ENCODE measurements at places on chromosomes 3 and 15.

- no peak for DNase-seq
These were observed 91.6 kb upstream of the RGMA start for GRCh38 chr15:93180656-93181055.

DNA sequence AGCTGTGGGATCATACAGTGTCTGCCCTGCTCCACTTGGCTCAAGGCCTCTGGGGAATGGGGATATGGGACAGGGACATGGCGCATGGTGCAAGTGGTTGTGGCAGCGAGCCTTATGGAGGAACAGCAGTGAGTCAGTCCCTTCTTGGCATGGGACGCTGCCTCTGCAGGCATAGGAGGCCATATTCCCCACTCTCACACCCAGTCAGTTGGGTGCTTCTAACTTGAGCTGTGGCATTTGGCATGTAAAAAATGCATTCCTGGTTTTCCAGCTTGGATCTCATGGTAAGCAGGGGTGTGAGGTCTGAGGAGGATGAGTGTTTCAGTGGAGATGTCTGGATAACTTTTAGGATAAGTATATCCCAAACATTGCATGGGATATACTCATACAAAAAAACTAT lies 31.6 kb upstream of the UBE2Q2 start:
- DNase-seq, result no peak

- DNase-seq, result no peak
These were observed 8.4 kb upstream of the LXN start for GRCh38 chr3:158680861-158681260.

GRCh38 chr3:99875581-99875928 lies 57.9 kb downstream of the CMSS1 start:
- no peak for DNase-seq

GRCh38 chr3:36900474-36901443 lies 44.1 kb downstream of the TRANK1 start:
- DNase-seq, result no peak
